Melanocyte of skin (primary cell): ENCODE measurements at places on chromosomes 1 and 21. TPM values are rescaled to one million over a fixed set of nuclear protein-coding genes. Genes with fewer than 3 reads are reported as not detected.

IQGAP3 gene
- 11.3 and 26.8 TPM in 2 replicates for total RNA-seq

LMOD1 gene
- under 0.01 and 0.73 TPM in 2 replicates for total RNA-seq

TXNDC12 gene
- total RNA-seq: 34.8 and 36.3 TPM in 2 replicates

TRPM2 gene
- under 0.01 TPM in 1 of 2 replicates, not detected in the other for total RNA-seq

OR6K6 gene
- total RNA-seq: not detected in 2 replicates

INPP5B gene
- total RNA-seq: 34.4 and 42.2 TPM in 2 replicates

TEDDM1 gene
- not detected in 2 replicates for total RNA-seq
